ENCODE measurements at places on chromosomes 12 and 14.

DNA sequence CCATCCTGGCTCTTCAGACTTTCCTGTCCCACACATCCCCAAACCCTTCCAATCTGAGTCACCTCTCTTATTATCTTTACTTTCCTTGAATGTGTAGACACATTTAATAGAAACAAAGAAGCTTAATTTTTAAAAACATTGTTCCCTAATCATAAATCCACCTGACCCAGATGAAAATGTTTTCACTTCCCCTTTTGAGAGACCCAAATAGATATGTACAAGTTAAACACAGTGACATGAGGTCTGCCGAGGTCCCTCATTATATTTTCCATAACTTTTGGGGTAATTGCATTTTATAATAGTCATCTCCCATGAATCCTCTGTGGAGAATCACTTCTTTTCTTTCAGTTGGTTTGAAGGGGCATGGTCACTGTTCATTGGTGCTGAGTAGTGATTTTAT is 191.1 kb downstream of the GRIN2B start:
- no peak for DNase-seq

DNA sequence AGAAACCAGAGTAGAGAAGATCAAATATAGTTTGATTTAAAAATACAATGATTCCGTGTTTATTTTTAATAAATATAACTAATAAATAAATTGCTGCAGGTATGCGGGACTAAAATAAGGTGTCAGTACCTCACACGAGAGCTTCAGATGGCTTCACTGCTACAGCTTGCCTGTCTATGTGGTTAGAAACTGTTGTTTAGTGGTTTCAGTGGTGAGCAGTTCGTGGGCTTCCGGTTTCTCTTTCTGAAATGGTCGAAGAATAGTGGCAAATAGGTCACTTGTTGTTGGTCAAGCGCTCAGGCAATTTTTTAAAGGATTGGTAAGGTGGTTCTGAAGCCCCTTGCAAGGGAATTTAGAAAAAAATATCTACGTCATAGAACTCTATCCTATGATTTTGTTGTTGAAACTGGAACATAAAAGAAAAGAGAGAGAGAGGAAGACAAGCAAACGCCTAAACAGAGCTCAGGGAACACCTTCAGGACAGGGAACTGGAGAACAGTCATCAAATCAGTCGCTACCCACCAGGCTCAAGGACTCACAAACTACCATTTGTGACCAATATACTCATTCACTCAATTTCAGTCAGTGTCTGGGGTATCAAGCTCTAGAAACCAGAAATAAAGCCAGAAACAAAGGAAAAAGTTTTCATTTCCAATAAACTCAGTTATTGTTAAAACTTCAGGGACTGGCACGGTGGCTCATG is 31.3 kb downstream of the GABARAPL1 start:
- DNase-seq, result no peak

DNA sequence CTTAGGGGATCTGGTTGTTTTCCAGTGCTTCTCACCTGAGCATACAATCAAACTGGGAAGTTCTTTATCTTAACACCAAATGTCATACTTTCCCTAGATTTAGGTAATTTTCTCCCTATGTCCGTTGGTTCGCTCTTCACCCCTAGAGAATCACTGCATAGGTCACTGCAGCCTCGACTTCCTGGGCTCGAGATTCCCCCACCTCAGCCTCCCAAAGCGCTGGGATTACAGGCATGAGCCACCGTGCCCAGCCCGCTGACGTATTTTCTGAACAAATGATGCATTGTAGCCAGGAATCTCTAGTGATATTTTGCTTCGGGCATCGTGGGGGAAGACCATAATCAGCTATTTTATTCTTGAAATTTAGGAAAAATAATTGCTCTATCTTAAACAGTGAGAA is 1.1 kb upstream of the RPL41 start:
- DNase-seq, result no peak

DNA sequence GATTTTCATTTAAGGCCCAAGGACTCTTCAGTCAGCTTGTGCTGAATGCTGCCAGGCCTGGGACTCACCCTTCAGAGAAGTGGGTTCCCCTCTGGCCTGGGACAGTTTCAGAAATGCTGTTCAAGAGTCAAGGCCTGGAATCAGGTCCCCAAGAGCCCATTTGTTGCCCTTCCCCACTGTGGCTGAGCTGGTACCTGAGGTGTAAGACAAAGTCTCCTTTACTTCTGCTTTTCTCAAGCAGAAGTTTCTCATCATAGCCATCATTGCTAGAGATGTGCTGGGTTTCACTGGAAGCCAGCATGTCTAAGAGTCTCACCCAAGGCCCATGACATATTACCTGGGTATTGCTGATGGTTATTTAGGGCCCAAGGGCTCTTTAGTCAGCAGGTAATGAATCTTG is 8.9 kb downstream of the FANCM start:
- DNase-seq, result no peak

GRCh38 chr14:68283378-68284123 is 464.0 kb downstream of the RAD51B start:
- DNase-seq, result peak; percentile 29

- no peak for DNase-seq
Measured at GRCh38 chr14:22865424-22866405, 5.8 kb upstream of the LRP10 start.

All from gastrocnemius medialis (tissue), 4 donors.